Bronchial epithelial cell (primary cell): ENCODE measurements at places on chromosomes 12 and 14. TPM values are rescaled to one million over a fixed set of nuclear protein-coding genes. Genes with fewer than 3 reads are reported as not detected.

Gene HOXC4
- total RNA-seq, result not detected in 2 replicates

Gene LHX5
- 0.26 and 0.77 TPM in 2 replicates for total RNA-seq

Gene TPPP2
- not detected in 2 replicates for total RNA-seq

Gene ARHGDIB
- 0.53 and 1.2 TPM in 2 replicates for total RNA-seq

Gene PZP
- not detected in 2 replicates for total RNA-seq

Gene TAS2R42
- not detected in 2 replicates for total RNA-seq

Gene CCDC175
- not detected in 2 replicates for total RNA-seq

Gene RASSF9
- 2.1 and 2.7 TPM in 2 replicates for total RNA-seq

Gene CAPRIN2
- 26.2 and 31.9 TPM in 2 replicates for total RNA-seq

Gene COX8C
- not detected in 2 replicates for total RNA-seq

Gene DGKA
- total RNA-seq, result 81.9 and 88.5 TPM in 2 replicates

Gene LBHD2
- total RNA-seq, result not detected in 2 replicates

Gene GUCY2C
- not detected in 2 replicates for total RNA-seq

Gene SIX4
- 4.7 and 5.8 TPM in 2 replicates for total RNA-seq

Gene DEGS2
- 0.53 and 9.7 TPM in 2 replicates for total RNA-seq

Gene MEG3
- 3.7 and 4.1 TPM in 2 replicates for total RNA-seq

Gene KITLG
- 18.2 and 22.4 TPM in 2 replicates for total RNA-seq

Gene DCAF4
- 8.7 and 14.0 TPM in 2 replicates for total RNA-seq

Gene LRP1-AS
- not detected in 2 replicates for total RNA-seq

Gene PPP1R1A
- total RNA-seq, result not detected in 2 replicates

Gene INHBE
- 0.26 and 1.3 TPM in 2 replicates for total RNA-seq

Gene PTCSC3
- total RNA-seq, result not detected in 2 replicates
